ENCODE measurements at places on chromosomes 5 and 9.

DNA sequence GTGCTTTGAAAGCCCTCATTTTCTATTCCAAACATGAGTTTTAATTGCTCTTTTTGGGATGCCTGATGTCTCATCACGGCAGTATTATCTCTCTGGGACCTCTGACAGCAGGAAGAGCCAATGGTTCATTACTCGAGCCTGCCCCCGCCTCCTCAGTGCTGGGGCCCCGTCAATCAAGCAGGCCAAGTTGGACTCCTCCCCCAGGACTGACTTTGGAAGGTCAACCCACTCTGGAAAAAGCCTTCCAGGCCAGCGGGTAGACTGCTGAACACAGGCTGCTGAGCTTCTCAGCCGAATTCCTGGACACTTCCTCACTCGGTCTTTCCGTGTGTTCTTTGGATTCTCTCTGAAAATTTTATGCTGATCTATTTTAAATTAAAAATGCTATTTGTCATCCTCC, 9.5 kb upstream of the BARHL1 start:
- no peak for DNase-seq

GRCh38 chr5:77167695-77168121, 42.8 kb upstream of the PDE8B start:
- DNase-seq = no peak

DNA sequence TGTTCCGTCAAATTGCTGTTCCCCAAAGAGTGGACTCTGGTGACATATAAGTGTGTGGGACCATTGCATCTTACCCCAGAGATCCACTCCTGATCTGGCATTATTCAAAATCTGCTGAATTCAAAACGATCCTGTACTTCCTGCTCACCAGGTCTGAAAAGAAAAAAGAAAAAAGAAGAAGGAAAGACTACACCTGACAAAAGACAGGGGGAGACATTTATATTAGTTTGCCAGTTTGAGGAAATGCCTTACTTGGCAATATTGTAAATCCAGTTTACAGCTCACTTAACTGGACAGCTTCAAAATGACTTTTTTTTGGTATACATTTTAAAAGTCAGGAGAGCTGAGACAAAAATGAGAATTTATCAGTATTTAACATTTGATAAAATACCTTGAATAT, 15.0 kb upstream of the GRHPR start:
- no peak for DNase-seq

GRCh38 chr9:137435980-137436760, 5.0 kb downstream of the ENTPD8 start:
- no peak for DNase-seq

- no peak for DNase-seq
These were observed 22.0 kb downstream of the MAST4 start for GRCh38 chr5:66617991-66618768.

DNA sequence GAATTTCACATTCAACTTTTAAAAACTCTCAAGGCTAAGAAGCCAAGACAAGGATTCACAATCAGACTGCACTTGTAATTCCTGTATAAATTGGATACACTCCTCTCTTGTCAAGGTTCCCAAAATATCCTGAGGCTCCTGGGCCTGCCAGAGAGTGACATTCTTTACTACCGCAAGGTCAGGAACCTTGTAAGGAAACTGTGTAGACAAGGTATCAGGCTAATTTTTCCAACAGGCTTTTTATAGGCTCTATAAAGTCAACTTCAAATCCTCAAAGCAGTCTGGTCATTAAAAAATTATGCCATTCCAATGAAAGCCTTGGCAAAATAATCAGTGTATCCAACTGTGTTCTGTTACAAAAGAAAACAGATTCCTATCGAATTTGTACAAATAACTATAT, 15.5 kb upstream of the PAIP1 start:
- no peak for DNase-seq

GRCh38 chr5:126745259-126745992, 31.5 kb upstream of the LMNB1 start:
- no peak for DNase-seq

DNA sequence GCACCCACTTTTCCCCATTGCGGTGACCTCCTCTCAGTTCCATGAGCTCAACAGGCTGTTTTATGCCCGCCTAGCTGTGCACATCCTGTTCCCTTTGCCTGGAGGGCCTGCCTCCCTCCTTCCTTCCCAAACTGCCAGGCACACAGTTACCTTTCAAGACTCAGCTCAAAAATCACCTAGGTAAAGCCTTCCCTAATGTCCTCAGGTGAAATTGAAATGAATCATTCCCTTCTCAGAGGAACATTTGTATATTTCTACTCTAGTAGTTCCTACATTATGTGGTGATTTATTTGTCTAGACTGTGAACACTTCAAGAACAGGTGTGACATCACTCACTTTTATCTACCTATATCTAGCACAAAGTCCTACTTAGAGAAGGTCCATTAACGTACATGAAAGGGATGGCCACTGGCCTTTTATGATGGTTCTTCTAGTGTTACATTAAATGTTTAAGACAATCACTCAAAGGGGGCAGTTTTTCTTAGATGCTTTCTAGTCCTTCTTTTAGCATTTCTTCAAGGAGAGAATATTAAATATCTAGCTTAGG, 103.5 kb upstream of the EQTN start:
- no peak for DNase-seq

DNA sequence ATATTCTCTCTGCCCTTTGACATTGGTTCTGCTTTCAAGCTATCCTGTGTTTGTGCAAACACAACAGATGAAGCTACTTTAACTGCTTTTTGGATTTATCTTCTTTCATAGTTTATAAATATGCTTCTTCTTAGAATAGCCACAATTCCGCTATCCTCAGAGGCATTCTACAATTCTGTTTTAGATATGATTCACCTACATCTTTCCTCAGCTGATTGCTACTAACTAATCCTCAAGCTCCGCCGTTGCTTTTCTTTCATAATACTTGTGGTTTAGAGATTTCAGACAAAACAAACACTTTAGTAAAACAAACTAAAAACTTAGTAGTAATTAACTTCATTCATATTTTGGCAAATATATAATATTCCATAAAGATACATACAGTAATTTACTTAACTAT, 52.5 kb downstream of the ECPAS start:
- no peak for DNase-seq

DNA sequence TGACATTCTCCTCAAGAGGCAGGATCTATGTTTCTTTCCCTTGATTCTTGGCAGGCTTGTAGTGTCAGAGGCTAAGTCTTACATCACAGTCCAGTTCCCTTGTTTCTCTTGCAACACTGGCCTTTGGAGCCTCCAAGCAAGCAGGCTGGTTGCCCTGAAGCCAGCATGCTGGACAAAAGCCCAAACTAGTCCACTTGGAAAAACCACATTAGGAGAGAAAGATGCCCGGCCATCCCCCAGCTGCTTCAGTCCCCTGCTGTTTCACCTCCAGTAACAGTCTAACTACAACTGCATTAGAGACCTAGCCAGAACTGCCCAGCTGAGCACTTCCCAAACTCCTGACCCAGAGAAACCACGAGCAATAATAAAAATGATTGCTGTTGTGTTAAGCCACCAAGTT, 87.6 kb downstream of the ADAMTS6 start:
- no peak for DNase-seq

GRCh38 chr9:21873540-21874221, 71.2 kb downstream of the MTAP start:
- no peak for DNase-seq

GRCh38 chr9:1938135-1938534, 77.0 kb upstream of the SMARCA2 start:
- DNase-seq = no peak

DNA sequence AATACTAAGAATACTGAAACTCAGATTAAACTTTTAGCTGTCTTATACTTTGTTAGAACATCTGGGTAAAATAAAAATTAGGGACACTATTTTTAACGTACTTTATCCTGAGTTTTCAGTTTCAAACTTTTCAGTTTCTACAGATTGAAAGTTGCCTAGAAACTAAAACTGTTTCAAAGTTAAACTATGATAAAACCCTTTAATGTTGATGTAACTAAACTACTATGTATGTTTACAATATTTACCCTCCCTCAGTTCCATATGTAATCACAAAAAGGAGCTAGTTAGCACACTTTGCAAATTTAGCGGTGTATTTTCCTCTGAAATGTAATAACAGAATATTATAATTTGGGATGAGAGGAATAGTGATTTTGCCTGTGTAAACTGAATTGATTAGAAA, 105.9 kb downstream of the MTREX start:
- DNase-seq = no peak

GRCh38 chr5:14239951-14240350, 96.8 kb downstream of the TRIO start:
- no peak for DNase-seq

DNA sequence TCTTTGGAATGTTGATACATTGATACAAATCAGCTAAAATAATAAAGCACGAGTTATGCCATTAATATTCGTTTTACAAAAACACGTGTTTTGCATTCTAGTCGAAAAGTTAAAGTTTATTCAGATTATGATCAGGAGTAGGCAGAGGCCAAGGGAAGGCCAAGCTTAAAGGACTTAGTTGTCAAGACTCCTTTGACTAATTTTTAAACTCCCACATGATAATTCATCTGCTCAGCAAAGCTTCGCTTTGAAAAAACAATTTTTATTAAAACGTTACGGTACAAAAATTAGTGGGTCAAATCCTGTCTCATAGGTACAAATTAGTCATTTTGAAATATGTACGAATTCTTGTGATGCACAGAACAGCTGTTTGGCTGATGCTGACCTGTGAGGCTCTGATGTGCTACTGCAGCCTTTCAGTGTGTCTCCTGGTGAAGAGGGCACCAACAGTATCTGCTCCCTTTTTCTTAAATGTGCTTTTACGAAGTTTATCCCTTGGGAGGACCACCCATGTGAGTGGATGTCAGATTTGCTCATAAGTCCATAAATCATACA, 23.0 kb upstream of the NR3C1 start:
- DNase-seq = no peak

GRCh38 chr9:93198838-93199625, 15.1 kb downstream of the WNK2 start:
- DNase-seq = no peak

GRCh38 chr9:75935591-75935990, 45.1 kb downstream of the PCSK5 start:
- no peak for DNase-seq

GRCh38 chr5:15450473-15450872, 49.5 kb upstream of the FBXL7 start:
- no peak for DNase-seq

- DNase-seq = no peak
These were observed 12.6 kb downstream of the VLDLR start for GRCh38 chr9:2634153-2634552.

DNA sequence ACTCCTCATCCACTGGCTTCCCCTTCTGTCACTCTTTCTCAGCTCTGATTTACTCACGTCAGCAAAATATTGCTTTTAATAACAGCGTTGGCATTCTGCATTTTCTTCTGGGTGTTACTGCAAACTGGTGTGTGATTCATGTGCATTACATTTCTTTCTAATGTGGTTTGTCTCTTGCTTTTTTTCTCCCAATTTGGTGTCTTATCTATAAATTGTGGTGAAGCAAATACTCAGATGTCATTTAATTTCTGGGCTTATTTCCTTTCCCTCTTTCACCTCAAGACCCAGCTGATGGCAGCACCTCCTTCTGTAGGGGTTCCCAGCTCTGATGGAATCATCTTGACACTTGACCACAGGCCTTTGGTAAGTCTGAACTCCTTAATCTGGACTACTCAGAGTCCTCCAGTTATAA, 180.7 kb upstream of the ZNF618 start:
- DNase-seq = no peak

- no peak for DNase-seq
These were observed 47.7 kb upstream of the FUBP3 start for GRCh38 chr9:130531670-130532069.

DNA sequence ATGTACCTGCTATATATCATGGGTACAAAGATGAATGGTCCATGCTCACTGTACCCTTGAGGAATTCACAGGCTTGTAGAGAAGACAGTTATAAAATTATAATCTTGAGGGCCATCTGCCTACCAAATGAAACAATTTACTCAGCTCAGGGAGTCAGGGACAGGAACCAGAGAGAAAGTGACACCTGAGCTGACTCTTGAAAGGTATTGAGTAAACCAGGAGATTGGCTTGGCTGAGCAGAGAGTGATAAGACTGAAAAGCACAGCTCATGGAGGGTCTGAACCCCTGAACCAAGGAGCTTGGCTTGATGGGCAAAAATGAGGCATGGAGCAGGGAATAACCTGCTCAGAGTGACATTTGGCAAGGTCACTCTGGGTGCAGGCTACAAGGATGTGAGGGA, 147.3 kb downstream of the FAM114A2 start:
- no peak for DNase-seq

DNA sequence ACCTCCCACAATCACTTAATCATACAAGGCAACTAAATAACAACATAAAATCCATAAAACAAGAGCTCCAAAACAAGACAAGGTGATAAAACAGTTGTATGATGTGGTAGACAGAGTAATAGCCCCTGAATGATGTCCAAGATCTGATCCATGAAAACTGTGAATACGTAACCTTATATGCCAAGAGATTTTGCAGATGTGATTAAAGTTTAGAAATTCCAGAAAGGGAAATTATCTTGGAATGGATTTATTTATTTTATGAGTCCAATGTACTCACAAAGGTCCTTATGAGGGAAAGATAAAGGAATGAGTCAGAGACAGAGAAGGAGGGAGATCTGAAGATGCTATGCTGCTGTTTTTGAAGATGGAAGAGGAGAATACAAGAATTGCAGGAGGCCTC, 1775.7 kb upstream of the C9orf72 start:
- DNase-seq = no peak

DNA sequence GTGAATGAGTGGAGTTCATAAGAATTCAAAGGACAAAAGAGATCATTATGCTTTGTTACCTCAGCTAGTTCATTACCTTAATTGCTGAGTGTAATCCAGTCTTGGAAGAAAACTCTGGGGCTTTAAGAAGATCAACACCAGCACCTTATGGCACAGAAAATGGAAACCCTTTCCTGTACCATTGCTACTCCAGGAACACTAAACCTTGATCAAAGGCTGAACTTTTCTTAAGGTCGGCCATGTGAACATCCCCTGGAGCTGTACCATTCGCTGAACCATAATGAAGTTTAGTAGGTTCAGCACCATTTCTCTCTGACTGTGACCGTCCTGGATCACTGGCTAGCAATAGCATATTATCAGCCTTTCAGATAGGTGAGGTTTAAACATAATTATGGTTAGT, 97.4 kb downstream of the PBX3 start:
- no peak for DNase-seq

GRCh38 chr9:130182381-130182909, 10.2 kb downstream of the NCS1 start:
- no peak for DNase-seq

- DNase-seq = no peak
These were observed 135.4 kb downstream of the GDNF start for GRCh38 chr5:37704406-37704805.

- no peak for DNase-seq
These were observed 11.1 kb downstream of the CAMSAP1 start for GRCh38 chr9:135896205-135896604.

GRCh38 chr5:113809626-113810025, 296.1 kb downstream of the YTHDC2 start:
- DNase-seq = no peak

- DNase-seq = no peak
These were observed 22.9 kb upstream of the PIK3R1 start for GRCh38 chr5:68192679-68193060.

- no peak for DNase-seq
These were observed 153.9 kb downstream of the PCSK5 start for GRCh38 chr9:76044266-76044819.

Measured in activated CD8-positive, alpha-beta memory T cell treated with anti-CD3 and anti-CD28 coated beads for 48 hours (primary cell).